Activated T-cell treated with anti-CD3 and anti-CD28 coated beads, Interleukin-2, amount 50 U/mL, for 48 hours (primary cell): ENCODE measurements at places on chromosomes 1 and 21.
A peak's percentile ranks its signal among the peaks of the same experiment; 100 is the strongest.

GRCh38 chr1:205951746-205952145, 8.5 kb upstream of the SLC26A9 start:
- DNase-seq, result no peak

DNA sequence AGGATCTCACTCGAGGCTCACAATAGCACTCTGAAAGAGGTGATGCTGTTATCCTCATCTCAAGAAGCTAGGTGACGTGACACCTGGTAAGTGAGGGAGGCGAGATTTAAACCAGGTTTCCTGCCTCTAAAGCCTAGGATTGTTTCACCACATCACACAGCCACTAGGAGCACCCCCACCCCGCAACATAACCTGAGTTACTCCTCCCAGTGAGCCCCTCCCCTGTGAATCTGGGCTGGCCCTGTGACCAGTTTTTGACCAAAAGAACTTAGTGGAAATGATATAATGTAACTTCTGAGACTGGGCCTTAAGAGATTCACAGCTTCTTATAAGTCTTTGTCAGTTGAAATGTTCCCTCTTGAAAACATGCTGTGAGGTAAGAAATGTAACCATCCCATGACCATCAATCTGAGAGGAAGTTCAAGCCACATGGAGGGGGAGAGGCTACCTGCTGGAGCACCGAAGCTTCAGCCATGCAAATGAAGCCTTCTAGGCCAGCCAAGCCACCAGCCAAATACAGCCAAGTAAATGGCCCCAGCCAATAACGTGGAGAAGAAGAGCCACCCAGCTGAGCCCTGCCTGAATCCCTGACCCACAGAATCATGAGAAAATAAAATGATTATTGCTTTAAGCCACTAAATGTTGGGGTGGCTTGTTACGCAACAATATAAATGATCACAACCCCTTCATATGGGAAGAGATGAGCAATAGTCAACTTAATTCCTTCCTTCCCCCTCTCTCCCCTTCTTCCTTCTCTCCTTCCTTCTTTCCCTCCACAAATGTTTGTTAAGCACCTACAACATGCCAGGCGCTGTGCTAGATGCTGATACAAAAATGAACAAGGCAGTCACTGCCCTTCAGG, 61.0 kb upstream of the FAM20B start:
- DNase-seq, result no peak

GRCh38 chr1:177596485-177596884, 373.4 kb downstream of the SEC16B start:
- no peak for DNase-seq

DNA sequence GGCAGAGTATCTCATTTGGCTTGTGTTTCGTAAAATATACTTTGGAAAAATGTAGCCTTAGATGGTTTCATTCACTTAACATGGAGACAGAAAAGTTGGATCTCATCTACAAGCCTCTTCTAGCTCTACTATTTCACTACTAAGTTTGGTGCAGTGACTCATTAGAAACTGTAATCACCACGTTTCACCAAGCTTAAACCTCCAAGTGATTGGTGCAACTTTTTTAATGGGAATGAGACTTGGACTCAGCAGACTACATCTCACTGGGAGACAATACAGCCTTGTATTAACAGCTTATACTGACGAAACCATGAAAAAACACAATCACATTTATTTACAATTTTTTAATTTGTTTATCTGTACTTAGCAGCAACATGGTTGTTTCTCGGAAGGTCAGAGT, 29.9 kb upstream of the NRIP1 start:
- no peak for DNase-seq

DNA sequence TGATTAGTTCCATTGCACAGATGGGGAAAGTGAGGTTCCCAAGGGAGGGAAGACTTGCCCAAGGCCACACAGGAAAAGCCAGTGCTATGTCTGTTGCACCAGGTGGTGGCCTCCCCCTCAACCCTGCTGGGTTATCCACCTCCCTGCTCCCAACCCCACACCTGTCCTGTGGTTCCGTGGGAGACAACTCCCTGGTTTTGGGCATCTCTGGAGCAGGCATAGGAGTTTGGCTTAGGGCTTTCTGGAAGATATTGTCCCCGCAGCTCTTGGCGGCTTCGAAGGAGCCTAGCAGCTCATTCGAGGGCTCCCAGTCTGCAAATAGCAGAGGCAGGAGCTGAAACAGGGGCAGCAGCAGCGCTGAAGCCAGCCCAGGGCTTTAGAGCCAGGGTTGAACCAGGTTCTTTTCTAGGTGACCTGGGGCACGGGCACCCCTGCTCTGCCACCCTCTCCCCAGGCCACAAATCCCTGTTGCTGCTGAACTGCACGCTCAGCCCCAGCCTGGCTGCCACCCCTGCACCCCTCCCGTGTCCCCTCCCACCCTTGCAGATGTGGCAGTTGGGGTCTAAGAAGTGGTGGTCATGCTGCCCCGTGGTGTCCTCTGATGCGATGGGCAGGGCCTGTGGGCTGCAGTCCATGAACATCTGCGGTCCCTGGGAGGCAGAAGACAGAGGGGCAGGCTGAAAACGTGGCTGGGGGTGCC, 22.1 kb downstream of the SPOCD1 start:
- DNase-seq, result no peak

DNA sequence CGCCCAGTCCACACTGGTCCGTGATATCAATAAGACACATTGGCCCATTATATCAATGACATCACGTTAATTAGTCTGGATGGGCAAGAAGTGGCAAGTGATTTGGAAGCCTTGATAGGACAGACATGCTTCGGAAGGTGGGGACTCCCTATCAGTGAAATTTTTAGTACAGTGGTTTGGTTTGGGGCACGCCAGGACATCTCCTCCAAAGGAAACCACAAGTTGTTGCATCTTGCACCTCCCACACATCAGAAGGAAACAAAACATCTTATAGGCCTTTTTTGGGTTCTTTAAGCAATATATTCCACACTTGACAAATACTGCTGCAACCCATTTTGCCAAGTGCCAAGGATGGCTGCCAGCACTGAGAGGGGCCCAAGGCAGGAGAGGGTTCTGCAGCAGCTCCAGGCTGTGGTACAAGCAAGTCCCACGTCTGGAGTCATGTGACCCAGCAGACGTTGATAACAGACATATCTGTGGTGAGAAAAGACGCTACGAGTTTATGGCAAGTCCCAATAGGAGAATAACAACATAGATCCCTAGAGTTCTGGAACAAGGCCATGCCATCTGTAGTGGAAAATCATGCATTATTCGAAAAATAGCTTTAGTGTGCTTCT, 95.3 kb upstream of the DISP3 start:
- DNase-seq, result peak; percentile 29

- DNase-seq, result no peak
These were observed 80.1 kb downstream of the ESRRG start for GRCh38 chr1:216643176-216643575.

GRCh38 chr1:116999596-116999995, 2.0 kb upstream of the CD101 start:
- DNase-seq, result no peak

DNA sequence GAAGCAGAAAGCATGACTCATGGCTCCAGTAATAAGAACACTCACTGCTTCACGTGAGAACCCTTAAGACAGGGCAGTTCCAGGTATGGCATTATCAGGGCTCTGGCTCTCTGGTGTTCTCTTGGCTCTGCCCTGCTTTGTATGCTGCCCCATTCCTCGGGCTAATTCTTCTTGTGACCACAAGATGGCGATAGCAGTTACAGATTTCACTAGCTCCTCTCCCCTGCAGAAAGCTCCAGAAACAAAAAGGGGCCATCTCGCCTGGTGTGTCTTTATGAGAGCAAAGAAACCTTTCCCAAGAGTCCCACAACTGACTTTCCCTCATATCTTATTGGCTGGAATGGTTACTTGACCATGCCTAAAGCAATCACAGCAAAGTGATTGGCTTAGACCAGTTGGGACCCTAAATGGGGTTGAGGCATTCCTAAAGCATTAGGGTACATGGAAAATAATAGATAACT, 60.1 kb downstream of the F3 start:
- DNase-seq, result peak; percentile 37

DNA sequence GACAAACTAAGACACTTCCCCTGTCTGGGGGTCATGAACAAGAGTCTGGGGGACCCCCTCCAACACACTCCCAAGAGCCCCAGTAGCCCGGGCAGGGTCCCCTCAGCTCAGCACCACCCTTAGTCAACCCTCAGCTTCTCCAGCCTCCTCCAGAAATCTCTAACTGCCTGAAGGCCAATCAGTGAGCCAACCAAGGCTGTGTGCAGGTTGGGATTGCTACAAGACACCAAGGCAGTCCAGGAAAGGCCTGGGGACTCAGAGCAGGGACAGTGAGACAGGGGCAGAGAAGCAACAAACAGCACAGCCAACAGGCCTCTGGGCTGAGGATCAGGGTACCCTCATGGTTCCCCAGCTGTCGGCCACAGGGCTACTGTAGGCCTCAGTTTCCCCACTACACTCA, 13.3 kb downstream of the SMIM12 start:
- DNase-seq, result no peak

- DNase-seq, result no peak
These were observed 171.5 kb downstream of the LRRC7 start for GRCh38 chr1:69739251-69739605.

DNA sequence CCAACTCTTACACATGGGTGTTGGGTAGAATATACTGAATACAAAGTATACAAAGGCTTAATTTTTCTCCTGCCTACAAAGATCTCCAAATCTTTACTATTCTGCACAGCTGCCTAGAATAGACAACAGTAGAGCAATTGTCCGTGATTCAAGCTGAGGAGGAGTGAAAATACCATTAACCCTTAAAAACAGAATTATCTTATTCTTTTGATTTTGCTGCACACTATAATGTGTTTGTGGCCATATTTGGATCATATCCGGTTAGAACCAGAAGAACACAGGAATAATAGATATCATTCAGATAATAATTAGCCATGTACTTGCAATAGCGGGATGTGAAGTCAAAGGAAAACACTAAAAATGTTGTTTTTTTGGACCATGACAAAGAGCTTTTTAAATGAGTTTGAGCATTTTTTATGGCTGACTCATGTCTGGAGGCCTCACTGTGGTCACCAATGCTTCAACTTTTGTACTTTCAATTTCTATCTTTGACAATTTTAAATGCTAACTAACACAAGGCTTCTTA, 197.6 kb upstream of the FOXD3 start:
- no peak for DNase-seq

GRCh38 chr1:198108636-198109370, 48.0 kb upstream of the NEK7 start:
- DNase-seq, result no peak

DNA sequence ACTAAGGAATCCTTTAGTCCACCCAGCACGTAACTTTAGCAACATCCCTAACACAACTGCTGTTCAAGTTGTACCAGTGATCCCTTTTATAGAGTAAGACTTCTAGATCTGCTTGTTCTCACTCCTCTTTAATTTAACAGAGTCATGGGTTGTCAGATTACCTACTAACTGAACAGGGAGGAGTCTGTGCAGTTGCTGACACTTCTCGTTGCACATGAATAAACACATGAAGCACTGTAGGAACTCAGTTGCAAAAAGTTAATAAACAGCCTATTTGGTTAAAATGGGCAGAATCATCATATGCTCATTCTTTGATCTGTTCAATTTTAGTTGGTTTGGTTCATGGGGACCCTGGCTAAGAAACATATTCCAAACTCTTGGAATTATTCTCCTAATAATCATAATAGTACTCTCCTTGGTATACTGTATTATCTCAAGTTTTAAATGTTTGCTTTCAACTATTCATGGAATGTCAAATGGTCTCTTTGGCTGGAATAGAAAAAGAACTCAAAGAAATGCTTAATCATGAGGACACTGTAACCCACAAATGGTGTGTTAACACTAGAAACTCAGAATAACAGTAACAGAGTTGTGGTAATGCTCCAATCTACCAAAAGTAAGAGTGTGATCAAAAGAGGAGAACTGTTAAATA, 15.6 kb downstream of the PLPPR5 start:
- no peak for DNase-seq

DNA sequence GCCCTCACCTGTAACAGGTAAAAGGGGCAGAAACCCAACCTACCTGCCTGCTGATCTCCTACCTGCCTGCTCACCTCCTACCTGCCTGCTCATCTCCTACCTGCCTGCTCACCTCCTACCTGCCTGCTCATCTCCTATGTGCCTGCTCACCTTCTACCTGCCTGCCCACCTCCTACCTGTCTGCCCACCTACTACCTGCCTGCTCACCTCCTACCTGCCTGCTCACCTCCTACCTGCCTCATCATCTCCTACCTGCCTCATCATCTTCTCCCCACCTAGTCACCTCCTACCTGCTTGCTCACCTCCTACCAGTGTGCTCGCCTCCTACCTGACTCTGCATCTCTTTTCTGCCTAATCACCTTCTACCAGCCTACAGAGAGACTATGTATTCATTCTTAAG, 452.9 kb downstream of the MATN1 start:
- DNase-seq, result no peak

DNA sequence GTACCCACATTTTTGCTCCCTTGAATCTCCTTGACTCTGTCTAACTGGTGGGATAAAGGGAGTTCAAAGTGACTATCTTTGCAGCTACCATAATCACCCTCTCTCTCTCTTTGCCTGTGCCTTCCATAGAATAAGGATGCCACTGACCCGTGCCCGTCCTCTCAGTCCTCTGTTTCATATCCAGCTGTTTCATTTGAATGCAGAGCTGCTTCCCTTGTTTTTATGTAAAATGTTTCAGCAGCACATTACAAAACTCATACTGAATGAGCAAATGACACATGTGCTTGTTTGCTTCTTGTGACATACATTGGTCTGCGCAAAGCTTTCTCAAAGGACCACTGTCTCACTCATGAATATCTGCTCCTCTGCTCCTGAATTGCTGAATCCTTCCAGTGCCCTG, 38.4 kb downstream of the CDC42 start:
- DNase-seq, result no peak

DNA sequence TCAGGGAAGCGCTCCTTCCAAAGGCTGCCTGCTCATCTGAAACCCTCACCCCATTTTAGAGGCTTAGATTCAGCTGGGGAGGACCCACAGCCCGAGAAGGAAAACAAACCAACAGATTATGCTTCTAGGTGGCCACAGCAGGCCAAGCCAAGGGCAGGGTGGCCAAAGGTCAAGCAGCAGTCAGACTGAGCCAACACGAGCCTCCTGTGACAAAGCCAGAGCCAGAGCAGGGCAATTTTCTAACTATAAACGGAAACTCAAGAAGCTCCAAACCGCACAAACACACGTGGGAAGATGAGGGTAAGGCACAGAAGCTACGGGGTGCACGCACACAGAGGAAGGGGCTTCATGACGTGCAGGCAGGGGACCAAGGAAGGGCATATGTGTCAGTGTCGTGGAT, 64.1 kb downstream of the PLEKHA6 start:
- DNase-seq, result no peak

- no peak for DNase-seq
These were observed 45.8 kb downstream of the PDE9A start for GRCh38 chr21:42699196-42699595.

- no peak for DNase-seq
These were observed 44.3 kb upstream of the TACSTD2 start for GRCh38 chr1:58621391-58621790.

- no peak for DNase-seq
These were observed 276.4 kb downstream of the SPATA17 start for GRCh38 chr1:217907504-217907903.

- DNase-seq, result no peak
These were observed 222.3 kb downstream of the BARHL2 start for GRCh38 chr1:90494748-90495282.
